ENCODE measurements at places on chromosomes 7 and 10. TPM values are rescaled to one million over a fixed set of nuclear protein-coding genes. Genes with fewer than 3 reads are reported as not detected.

GRCh38 chr7:85890244-85890811, 703.5 kb upstream of the SEMA3D start:
- peak; percentile 8 for DNase-seq

- DNase-seq: no peak
These were observed 211.6 kb upstream of the MBL2 start for GRCh38 chr10:52984169-52984568.

DNA sequence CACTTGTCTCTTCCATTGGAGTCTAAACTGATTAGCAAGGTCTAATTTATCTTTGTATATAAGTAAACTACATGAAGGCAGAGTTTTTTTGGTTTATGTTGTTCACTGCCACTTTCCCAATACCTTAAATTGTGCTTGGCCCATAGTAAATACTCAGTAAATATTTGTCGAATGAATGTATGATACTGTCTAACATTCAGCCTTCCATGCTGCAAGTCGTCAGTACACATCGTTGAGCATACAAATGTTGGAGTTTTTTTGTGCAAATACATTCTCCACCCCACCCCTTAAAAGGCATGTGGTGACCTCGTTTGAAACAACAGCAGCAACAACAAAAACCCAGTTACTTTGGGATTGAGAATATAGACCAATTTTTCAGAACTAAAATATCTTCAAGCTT, 17.4 kb upstream of the IGF2BP3 start:
- no peak for DNase-seq

- no peak for DNase-seq
These were observed 369.6 kb downstream of the FRMD4A start for GRCh38 chr10:13961097-13961496.

DNA sequence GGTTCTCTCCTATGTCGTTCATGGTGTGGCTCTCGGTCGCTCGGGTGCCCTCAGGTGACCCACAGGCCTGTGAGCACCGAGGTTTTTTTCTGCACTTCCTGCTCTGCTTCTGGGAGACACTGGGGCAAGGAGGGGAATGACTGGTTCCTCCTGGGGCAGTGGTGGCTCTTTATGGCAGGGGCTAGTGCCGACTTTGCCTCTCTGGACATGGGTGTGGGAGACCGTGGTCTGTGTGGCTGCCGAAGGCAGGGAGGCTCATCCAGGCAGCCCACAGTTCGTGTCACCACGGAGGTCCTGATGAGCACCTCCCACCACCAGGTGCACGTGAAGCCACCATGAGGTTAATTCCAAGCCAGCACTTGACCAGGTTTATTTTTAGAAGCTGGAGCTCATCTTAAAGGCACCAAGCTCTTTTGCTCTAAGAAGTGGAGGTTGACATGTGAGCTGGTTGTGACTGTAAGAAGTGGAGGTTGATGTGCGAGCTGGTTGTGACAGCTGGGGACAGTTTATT, 24.7 kb upstream of the DPYSL4 start:
- DNase-seq: no peak

DNA sequence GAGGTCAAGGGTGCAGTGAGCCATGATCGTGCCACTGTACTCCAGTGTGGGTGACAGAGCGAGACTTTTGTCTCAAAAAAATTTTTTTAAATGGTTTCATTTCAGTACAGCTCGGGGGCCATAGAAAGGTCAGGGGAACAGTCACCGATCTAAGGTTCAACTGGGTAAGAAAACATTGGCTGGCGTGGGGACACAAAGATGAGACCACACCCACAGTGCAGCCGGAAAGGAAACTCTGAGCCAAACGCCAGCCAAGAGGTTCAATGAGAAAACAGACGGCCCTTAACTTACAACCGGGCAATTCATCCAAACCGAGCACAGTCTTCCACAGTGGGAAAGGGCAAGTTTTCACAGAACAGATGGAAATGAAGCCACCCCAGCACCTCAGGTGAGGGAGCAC, 65.1 kb downstream of the SLC37A3 start:
- no peak for DNase-seq

GRCh38 chr10:77841711-77842375, 84.7 kb downstream of the DLG5 start:
- DNase-seq: no peak

Gene HOXA7
- total RNA-seq: not detected

Gene MYOF
- 2.8 TPM for total RNA-seq

Gene FAM237B
- total RNA-seq: not detected

All from H7 (cell line).